ENCODE measurements at places on chromosomes 7 and 10.

DNA sequence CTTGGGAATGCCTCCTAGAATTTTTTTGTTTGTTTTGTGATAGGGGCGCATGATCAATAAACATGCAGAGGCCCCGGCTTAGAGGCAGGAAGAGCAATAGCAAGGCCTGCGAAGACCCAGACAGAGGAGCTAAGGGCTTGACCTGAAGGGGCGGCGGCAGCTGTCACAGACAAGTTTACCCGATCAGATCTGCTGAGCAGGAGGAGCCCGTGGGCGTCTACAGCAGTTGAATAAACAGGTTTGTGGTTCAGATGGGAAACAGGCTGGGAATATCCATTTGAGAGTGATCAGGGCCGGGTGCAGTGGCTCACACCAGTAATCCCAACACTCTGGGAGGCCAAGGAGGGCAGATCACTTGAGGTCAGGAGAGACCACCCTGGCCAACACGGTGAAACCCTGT lies 126.0 kb upstream of the CALN1 start:
- DNase-seq: no peak

DNA sequence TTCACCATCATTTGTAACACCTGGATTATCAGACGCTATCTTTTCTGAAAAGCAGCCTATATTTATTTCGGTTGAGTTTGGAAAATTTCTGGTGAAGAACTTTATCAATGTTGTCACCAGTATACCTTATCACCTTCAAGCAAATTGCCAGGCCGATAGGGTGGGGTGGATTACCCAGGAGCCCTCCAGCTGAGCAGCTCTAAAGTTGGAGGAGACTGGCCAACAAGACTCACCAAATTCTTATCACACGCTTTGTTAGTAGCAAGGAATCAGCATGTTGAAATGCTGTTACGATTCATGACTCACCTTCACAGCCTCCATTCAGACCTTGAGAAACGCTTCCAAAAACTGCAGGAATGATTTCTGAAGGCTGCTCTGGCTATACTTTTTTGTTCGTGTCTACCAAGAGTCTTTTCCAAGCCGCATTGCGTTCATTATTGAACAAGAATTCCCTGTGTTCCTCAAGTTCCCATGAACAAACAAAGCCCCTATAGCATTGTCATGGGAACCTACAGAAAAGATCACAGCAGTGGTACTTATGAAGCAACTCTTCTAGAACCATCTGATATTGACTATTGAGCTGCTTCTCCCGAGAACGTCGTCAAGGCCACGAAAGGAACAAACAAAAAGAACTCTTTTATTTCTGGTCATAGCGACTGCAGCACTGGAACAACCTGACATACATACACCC lies 291.4 kb downstream of the SFMBT2 start:
- no peak for DNase-seq

DNA sequence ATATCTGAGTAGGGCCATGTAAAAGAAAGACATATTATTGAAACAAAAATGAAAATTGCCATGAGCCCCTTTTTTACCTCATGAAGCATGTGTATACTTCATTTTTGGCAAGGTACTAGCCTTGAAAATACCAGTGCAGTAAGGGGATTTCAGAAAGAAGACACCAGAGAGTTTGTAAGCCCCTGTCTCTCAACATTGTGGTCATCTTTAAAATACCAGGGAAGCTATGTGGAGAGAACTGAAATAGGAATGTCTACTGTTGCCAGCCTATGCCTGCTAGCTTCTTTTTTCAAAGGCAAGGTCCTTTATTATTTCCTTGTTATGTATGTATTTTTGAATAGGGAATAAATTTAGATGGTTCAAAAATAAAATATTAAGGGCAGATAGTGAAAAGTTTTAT lies 57.8 kb downstream of the CASD1 start:
- DNase-seq: no peak

DNA sequence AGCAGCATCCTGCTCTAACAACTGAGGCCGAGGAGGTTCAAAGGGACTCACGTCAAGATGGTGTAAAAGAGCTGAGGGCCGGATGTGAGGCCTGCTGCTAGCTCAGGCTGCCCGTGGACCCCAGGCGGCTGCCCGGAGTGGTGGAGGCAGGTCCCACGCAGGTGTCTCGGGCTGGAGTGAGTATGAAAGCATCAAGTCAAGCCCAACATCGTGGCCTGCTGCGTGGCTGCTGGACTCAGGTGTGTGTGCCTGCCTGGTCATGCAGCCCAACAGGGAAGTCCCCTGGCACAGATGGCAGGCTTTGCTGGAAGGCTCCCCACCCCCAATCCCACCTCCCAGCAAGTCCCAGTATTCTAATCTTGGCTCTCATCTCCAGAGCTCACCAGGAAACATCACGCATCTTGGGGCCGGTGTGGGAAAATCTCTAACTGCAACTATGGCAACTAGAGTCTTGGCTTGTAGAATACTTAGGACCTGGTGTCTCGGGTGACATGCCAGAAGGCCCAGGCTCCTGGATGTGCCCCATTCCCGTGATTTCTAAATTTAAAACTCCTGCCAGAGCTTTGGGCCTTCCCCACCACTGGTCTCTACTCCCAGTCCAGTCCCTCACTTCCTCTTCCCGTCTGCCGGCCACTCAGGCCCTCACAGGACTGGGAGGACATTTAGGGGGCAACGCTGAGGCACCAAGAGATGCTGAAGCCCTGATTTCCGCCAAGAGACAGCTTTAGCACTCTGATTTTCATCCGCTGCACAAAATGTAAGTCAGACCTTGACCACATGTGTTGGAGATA lies 85.9 kb downstream of the PRKAG2 start:
- no peak for DNase-seq

DNA sequence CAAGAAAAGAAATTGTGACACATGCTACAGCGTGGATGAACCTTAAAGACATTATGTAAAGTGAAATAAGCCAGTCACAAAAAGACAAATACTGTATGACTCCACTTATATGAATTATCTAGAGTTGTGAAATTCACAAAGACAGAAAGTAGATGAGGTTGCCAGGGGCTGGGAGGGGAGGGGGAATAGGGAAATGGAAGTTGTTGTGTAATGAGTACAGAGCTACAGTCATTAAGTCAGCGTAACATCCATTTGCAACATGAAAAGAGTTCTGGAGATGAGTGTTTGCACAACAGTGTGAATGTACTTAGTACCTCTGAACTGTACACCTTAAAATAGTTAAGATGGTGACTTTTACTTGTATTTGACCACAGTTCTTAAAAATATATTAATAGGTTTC lies 112.1 kb upstream of the CDK1 start:
- DNase-seq: no peak

- DNase-seq: no peak
Measured at GRCh38 chr10:92552310-92552709, 21.6 kb downstream of the IDE start.

DNA sequence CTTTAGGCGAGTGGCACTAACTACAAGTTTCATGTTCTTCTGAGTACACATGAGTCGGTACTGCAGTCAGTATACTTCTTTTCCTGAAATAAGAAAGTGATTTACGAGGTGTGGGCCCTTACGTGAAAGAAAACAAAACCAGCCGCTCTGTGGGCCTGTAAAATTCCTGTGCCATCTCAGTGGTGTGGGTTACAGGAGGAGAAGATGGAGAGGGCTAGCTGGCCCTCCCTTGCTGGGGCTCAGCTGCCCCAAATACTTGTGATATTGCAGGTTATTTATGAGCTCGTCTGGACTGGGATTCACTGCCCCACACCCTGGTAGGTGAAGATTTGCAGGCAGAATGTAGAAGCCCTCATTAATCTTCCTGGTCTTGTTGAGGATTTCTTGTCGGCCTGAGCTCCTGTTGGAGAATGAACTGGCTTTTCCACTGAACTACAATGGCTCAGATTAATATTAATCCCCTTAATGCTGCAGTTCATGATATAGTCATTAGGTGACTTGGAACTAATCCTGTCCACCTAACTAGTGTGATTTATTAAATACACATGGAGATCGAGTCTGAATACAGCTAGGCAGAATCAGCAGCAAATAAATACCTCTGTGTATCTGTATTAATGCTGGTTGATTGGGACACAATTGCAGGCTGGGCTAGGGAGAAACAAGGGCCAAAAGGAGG lies 68.0 kb downstream of the GBF1 start:
- no peak for DNase-seq

DNA sequence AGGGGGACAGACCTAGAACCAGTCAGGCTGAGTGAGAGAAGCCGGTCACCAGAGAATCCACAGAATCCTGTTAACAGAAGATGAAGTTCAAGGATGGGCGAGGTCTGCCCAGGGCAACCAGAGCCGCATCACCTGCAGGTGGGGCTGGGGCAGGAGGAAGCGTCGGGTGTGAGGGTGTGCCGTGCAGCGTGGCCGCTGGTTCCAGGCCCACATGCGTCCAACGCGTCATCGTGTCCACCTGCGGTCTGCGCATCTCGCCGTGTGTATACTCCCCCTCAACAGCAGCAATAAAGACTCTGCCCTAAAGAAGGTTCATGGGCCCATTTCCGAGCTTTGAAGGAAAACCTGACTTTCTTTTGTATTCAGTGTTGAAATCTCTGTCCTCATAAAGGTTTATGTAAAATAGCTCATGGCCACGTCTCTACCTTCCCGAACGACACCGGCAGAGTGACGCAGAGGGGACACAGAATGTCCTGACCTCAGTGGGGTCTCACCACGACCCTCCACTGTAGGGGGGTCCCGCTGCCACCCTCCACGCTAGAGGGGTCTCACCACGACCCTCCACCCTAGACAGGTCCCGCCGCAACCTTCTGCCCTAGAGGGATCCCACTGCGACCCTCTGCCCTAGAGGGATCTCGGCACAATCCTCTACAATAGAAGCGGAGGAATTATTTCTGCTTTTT lies 446.9 kb downstream of the PTPRN2 start:
- no peak for DNase-seq

DNA sequence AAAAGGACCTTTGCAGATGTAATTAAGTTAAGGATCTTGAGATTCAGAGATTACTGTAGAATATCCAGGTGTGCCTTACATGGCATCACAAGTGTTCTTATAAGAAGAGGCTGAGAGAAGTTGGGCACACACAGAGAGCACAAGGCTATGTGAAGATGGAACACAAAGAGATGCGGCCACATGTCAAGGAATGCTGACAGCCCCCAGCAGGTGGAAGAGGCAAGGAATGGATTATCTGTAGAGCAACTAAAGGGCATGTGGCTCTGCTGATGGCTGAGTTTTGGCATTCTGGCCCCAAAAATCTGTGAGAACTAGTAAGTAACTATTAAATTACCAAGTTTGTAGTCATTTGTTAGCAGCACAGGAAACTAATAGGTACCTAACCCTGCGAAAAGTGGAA lies 640.7 kb upstream of the PCDH15 start:
- DNase-seq: no peak

GRCh38 chr7:158246960-158247673 lies 340.5 kb downstream of the PTPRN2 start:
- no peak for DNase-seq

- DNase-seq: peak; percentile 34
Measured at GRCh38 chr10:46228563-46229071, 58.2 kb upstream of the ANTXRL start.

DNA sequence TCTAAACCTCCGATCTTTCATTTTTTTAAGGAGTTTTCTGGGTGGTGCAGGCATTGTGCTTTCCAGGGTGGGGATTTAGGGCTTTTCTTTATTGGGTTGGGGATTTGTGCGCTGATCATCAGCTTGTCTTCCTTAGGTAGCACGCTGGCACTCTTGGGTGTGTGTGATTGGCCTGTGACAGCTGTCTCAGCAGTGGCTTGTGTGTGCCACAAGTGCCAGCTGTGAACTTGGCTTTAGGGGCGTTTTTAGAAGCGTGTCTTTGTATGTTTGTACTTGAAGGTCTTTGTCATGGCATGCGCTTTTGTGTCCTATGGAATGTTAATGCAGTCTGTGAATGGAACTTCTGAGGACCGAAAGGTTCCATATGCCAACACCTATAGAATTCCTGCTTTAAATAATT lies 788 bp downstream of the AKAP9 start:
- no peak for DNase-seq
